Dermis blood vessel endothelial cell (primary cell): ENCODE measurements at places on chromosomes 12 and 14. TPM values are rescaled to one million over a fixed set of nuclear protein-coding genes. Genes with fewer than 3 reads are reported as not detected.

Gene OR11G2
- not detected in 2 replicates for total RNA-seq

Gene KRT71
- total RNA-seq, result not detected in 2 replicates

Gene TMPRSS12
- not detected in 2 replicates for total RNA-seq

Gene P2RX2
- total RNA-seq, result 0.17 TPM in 1 of 2 replicates, not detected in the other

Gene SDR39U1
- 9.3 and 79.1 TPM in 2 replicates for total RNA-seq

- DNase-seq, result no peak
These were observed 162.1 kb upstream of the TMTC2 start for GRCh38 chr12:82524641-82525040.

DNA sequence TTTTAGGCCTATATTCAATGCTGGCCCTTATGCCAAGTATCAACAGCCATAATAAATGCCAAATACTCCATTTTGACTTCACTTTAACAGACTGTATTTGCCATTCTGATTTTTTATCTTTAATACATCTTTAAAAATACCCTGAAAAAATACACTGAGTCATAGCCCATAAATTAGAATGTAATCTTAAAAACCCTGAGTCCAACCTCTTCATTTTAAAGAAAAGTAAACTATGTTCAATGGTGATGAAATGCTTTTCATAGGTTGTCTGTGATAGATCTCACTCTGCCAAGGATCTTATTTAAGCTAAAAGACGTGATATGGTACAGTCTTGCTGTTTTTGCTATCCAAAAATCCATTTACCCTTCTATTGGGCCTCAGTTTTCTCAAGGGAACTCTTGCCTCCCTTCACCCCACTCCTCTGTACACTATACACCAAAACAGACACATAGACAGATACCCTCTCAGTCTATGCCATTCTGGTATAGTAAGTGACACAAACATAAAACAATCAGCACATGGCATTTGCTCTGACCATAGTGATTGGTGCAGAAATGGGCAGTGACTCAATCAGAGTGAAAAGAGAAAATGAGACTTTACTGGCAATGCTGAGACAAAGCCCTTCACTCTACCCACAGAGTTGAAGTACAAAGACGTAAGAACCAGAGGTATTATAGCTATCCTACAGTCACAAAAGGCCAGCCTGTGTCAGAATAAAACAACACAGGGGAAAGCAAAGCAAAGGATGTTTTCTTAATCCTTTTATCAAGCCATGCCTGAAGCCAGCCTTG lies 49.1 kb downstream of the BTG1 start:
- no peak for DNase-seq

GRCh38 chr14:103634156-103634555 lies 5.1 kb downstream of the KLC1 start:
- DNase-seq, result no peak

DNA sequence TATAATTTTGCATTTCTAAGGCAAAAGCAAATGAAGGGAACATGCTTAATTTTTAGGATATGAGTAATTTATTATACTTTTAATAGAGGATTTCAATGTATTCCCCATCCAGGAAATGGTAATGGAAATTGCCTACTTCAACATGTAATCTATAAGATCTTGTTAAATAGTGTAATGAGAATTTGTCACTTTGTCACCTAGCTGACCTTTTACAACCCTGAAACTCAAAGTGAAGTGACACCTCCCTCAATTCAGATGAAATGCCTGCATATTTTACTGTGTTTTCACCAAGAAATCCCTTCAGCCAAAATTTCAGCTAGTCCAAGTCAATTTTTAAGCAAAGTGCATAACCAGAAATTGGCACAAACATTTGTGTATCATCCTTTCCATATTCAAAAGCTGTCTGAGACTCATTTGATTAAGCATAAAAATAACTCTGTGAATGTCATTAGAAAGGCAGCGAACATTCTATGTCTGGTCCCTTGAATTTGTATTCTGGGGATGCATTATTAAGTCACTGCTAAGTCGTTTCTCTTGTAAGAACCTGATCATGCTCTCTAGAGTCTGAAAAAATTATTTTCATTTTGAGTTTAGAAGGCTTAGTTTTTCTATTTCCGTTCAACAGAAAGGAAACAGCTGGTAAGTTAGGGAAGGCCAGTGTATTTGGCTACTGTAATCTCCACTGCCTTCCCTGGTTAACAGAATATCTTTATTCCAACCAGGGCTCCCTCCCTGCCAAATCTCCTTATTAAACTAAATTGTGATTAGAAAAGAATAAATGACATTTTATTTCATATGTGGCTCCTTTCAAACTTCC lies 100.8 kb downstream of the IGF1 start:
- peak; percentile 1 for DNase-seq

GRCh38 chr14:68230950-68231717 lies 411.6 kb downstream of the RAD51B start:
- peak; percentile 24 for DNase-seq

DNA sequence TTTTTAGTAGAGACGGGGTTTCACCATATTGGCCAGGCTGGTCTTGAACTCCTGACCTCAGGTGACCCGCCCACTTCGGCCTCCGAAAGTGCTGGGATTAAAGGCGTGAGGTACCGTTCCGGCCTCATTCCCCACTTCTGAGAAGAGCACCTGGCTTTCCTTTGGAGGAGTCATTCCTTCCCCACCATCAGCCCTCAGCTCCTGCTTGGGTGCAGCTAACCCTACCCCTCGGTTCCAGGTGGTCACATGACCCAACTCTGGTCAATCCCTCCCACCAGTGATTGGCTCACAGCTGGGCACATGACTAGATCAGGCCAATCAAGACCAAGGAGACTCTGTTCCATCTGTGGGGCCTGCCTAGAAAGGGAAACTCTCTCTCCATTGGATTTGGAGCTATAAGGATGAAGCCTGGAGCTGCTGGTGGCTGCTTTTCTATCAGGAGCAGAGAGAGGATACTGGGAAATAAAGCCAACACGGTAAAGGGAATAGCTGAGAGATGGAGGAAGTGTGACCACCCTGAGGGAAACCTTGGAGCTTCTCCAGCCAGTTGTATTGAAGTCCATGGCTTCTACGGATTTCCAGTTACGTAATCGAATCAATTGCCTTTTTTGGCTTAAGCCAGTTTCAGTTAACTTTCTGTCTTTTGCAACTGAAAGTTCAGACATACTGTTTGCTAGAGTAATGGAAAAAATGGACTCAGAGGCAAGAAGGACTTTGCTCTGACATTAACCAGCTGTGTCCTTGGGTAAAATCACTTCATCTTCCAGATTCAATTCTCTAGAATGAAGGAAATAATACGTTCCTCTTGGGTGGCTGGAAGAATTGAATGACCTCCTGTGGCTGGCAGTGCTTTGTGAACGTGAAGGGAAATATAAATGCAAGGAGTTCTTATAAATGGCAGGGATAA lies 19.7 kb upstream of the IFT81 start:
- DNase-seq, result no peak

GRCh38 chr14:54857830-54858269 lies 44.8 kb downstream of the GCH1 start:
- no peak for DNase-seq

DNA sequence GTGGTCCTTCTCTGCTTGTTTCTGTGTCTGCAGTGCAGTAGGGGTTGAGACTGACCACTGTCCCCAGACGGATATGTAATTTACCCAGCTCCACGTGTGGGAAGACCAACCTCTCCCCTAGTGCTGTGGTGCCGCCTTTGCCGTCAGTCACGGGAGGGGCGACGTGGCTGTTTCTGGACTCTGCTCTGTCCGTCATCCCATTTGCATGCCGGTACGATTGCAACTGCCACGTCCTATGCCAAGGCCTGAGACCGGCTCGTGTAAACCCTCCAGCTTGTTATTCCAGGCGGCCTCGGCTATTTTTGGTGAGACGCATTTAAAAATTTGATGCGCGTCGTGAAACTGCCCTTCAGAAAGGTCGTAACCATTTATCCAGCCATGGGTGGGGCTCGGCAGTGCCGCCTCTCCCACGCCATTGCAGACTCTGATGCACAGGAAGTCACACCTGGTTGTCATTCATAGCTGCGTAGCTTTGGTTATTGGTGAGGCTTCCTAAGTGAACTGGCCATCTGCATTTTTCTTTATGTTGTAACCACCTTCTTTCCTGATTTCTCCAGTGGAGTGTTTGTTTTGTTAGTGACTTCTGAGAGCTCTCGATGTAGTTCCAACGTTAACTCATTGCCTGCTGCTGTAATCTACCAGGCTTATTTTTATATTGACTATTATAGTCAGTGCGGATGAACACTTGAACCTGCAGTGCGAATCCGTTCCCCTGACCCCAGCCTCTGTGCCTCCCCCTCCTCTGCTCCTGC lies 75.1 kb downstream of the ADGRD1 start:
- no peak for DNase-seq

GRCh38 chr12:117481470-117481869 lies 120.0 kb upstream of the NOS1 start:
- DNase-seq, result no peak

DNA sequence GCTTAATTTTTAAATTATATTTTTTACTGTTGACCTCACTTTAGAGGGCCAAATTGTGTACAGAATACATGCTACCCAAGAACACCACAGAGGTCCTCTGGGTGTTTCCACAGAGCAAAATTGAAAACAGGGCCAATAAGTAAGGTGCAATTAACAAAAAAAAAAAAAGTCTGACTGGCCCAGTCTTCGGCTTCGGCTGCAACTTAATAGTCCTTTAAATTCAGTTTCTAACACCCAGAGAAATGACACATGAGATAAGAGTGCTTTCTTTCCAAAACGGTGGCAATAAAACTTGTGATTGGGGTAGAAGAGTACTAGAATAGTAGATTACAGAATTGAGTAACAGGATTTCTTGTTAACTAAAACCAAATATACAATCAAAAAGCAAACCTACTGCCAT lies 81.3 kb downstream of the MED13L start:
- no peak for DNase-seq

- no peak for DNase-seq
These were observed 89.7 kb downstream of the PTCSC3 start for GRCh38 chr14:36086629-36087395.

DNA sequence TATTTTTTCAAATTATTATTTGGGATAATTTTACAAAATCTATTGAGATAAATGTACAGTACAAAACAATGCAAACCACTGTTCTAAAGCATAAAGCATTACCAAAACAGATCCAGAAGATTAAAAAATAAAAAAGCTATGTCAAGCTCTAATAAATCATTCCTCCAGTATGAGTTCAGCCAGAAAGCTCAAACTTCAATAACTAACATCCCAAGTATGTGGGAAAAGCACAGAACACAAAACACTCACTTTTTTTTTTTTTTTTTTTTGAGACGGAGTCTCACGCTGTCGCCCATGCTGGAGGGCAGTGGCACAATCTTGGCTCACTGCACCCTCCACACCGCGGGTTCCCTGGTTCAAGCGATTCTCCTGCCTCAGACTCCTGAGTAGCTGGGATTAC lies 11.3 kb downstream of the SAV1 start:
- DNase-seq, result no peak

DNA sequence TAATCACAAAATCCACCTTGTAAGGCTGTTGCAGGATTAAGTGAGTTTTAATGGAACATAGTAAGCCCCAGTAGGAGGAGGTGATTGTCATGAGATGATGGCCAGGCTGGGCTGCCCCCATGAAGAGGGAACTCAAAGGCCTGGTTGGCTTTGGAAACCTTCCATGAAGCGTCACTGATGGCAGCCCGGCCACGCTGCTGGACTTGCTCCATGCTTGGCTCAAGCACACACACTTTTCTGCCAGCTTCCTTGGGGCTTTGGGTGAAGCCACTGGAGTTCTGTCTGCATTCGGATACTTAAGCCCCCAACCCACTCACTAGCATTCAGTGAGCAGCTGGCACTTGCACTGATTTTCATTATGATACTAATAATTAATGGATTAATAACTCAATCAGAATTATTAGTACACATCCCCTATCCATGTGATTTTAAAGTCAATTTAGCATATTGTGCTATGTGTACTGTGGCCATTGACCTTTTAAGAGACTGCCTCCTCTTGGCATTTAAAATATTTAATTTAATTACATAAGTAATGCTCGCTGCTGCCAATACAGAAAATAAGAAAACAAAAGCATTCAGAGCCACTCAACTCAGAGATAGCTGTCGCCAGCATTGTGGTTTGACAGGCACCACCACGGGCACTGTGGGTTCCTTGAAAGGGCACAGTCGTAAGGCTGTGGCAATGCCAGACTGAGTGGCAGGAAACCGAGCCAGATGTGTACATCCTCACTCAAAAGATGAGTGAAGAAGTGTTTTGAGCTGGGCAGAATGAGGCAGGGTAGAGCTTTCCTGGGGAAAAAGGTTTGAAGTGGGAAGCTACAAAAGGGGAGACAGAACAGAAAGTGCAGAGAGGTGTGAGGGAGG lies 15.9 kb downstream of the KRT85 start:
- DNase-seq, result no peak

GRCh38 chr14:100307766-100308426 lies 1.7 kb upstream of the SLC25A29 start:
- DNase-seq, result no peak

- no peak for DNase-seq
These were observed 449.1 kb upstream of the SOX5 start for GRCh38 chr12:24398605-24399004.

DNA sequence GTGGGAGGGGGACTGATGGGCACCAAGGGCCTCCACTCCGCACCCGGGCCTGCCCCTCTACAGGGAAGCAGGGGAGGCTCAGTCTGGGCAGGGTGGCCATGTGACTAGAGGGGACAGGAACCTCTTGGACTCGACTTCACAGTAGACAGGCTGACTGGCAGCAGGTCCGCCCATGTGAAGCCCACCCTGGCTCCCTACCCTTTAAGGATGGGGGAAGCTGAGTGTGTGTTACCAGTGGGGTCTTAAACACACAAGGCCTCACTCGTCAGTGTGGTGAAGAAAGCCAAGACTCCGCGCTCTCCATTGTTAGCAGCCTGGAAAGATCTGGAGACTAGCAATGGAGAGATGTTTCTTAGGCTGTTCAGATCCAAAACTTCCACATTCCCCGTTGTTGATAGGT lies 52.4 kb downstream of the ANAPC7 start:
- no peak for DNase-seq

- DNase-seq, result peak; percentile 93
These were observed 38.1 kb downstream of the PZP start for GRCh38 chr12:9169979-9170634.

- DNase-seq, result peak; percentile 81
These were observed 276.4 kb downstream of the DPF3 start for GRCh38 chr14:72617391-72618031.

DNA sequence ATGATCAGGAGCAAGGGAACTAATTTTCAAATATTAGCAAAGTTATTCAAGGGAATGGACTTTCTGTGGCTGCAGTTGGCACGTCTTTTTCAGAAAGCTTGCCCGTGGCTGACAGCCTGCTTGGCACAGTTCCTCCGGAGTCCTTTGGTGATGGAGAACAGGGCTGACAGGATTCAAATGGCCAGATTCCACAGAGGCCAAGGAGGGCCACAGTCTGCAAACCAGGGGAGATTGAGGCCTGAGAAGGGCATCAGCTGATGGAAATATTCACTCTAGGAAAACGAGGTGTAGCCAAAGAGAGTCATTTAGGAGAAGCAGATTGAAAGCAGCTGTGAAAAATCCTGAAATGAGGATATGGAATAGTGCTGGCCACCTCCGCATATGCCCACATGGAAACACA lies 178.3 kb downstream of the EMP1 start:
- DNase-seq, result no peak

DNA sequence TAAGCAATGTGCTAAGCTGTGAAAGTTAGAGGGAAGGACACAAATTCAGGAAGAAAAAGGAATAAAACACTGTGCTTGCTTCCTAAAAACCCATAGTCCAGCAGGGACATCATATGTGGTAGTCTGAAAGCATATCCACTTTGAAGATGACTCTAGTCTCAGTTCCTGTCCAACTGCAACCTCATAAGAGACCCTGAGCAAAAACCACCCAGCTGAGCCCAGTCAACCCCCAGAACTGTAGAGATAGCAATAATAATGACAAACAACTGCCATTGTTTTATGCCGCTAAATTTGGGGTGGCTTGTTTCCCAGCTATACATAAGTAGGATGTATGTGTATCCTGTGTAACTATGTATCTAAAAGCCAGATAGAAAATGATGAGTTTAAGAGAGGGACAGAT lies 3.9 kb upstream of the SERPINA4 start:
- no peak for DNase-seq
